ENCODE measurements at places on chromosomes 12 and 14.

- no peak for DNase-seq
Measured at GRCh38 chr12:113950873-113951272, 15.3 kb downstream of the RBM19 start.

- no peak for DNase-seq
Measured at GRCh38 chr12:9719790-9720189, 13.1 kb downstream of the CLECL1 start.

DNA sequence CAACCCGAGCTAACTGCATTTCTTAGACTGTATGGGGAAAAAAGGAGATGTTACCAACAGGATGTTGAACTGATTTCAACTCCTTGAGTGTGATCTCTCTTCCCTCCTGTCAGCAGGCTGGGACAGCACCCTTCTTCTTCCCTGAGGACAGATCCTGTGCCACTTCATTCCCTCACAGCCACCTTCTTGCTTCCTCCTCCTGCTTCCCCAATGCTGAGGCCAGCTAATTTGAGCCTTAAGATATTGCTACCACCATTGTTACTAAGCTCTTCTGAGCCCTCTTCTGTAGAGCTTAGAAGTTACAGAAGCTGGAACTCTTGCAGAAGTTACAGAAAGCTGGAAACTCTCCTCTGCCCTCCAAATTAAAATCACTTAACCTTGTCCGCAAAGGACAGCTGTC, 88.8 kb downstream of the SPTSSA start:
- no peak for DNase-seq

DNA sequence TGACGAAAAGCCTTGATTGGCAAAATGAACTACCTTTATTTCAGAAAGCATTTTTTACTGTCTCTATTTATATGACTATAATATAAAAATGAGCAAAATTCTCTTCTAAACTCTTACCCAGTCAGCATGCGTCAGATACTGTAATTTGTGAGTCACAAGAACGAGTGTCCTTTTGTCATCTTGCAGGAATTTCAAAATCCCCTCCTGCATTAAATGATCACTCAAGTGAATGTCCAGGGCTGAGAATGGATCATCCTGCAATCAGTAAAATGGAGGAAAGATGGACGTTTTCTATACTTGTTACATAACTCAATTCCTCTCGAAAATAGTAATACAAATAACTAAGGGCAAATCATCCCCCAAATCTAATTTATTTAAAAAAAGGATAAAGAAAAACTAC, 77.7 kb upstream of the KCNJ8 start:
- peak; percentile 66 for DNase-seq

DNA sequence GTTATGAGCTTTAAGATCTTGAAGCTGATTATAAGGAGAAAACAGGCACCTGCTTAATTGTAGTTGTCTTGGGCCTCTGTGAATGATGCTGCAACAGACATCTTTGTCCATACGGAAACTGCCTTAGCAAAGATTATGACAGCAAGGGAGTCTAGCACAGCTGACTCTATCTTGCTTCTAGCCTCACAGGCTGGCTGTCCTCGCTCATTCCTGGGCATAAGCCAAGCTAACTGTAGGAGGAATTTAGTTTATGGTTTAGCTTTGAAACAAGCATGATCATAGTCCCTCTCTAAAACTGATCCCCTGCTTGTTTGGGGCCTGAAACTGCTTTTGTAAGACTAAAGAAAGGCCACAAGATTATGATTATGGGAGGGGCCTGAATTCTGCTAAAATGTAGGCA, 74.3 kb upstream of the C14orf132 start:
- DNase-seq, result no peak

GRCh38 chr12:119369907-119370546, 35.5 kb downstream of the CCDC60 start:
- no peak for DNase-seq

DNA sequence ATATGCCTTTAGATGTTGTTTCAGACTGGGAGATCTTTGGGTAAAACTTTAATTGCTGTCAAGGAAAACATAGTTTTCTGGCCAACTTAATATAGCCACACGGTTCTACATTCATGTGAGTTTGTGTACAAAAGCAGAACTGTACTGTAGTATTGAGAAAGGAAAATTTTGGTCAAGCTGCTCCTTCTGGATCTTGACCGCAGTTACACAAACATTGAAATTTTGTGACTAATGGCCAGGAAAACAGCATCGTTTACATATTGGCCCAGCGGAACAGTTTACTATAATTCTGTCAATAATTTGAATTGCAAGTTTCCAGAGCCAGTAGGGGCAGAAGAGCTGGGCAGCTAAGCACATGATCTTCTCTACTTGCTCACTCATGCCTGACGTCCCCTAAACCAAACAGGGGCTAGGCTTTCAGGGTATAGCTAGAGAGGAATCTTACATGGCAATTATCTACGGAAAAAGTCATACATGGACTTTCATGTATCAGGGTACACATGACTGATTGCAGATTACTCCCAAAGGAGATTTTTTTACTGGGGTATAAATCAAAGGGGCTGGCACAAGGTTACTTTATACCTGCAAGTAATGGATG, 11.4 kb upstream of the ART4 start:
- DNase-seq, result no peak

DNA sequence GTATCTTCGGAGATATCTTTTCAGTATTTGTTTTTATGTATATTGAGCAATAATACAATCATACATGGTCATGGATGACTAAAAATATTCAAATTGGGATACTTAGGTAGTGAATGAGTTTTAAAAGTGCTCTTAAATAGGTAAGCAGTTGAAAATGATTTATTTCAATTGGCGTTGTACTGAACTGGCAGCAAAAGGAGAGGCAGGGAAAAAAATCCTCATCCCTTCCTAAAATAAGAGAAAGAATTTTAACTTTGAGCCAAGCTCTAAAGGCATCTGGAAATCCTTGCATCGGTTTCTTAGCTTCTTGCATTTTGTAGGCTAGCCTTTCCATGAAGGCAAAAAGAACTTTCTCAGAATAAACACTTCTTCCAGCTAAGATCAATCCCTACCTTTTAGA, 125.2 kb downstream of the MGST1 start:
- DNase-seq, result no peak

Measured in fibroblast of upper back skin (primary cell).